ENCODE measurements at places on chromosomes 5 and 9.

- DNase-seq, result peak; percentile 31
Measured at GRCh38 chr9:22469928-22470544, 23.4 kb downstream of the DMRTA1 start.

GRCh38 chr9:89171693-89172092 lies 6.9 kb downstream of the SHC3 start:
- DNase-seq, result no peak

GRCh38 chr9:126506361-126507317 lies 107.1 kb upstream of the LMX1B start:
- no peak for DNase-seq

DNA sequence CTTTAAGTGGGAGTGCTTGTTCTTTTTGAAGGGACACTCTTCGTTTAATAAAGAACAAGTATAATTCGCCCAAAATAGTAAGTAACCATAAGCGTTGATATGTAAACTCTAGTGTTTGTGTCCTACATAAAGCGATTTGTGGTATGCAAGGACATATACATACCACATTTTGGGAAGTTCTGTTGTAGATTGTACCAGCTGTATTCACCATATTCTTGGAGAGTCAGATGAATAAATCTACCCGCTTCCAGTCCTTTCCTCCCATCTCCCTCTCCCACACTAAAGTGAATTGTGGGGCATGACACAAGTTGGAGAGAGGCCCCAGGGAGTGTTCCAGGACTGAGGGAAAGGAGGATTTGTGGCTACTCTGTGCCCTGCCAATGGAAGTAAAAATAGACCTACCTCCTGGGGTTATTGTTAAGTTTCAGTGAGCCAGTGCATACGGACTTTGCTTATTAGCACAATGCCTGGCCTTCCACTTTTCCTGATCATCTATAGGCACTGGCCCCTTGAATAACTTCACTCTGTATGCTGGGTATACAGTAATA lies 40.6 kb downstream of the ARHGAP26 start:
- DNase-seq, result no peak

DNA sequence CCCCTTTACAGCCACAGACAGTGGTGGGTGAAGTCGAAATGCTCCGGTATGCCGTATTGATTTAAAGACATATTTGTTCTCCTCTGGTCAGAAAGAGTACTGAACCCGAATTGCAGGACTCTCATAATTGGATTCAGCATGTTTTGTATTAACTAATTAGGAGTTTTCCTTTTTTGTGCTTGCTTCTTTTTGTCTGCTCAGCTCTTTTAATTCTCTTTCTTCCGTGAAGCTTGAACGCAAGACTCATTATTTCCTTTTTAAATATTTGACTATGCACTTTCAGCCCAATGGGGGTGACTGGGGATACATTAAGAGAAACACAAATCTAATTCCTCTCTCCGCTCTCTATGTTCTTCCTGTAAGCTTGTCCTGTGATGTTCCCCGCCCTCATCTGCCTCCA lies 246.6 kb upstream of the IRX2 start:
- no peak for DNase-seq

- no peak for DNase-seq
Measured at GRCh38 chr5:59366784-59367183, 526.7 kb downstream of the PDE4D start.

DNA sequence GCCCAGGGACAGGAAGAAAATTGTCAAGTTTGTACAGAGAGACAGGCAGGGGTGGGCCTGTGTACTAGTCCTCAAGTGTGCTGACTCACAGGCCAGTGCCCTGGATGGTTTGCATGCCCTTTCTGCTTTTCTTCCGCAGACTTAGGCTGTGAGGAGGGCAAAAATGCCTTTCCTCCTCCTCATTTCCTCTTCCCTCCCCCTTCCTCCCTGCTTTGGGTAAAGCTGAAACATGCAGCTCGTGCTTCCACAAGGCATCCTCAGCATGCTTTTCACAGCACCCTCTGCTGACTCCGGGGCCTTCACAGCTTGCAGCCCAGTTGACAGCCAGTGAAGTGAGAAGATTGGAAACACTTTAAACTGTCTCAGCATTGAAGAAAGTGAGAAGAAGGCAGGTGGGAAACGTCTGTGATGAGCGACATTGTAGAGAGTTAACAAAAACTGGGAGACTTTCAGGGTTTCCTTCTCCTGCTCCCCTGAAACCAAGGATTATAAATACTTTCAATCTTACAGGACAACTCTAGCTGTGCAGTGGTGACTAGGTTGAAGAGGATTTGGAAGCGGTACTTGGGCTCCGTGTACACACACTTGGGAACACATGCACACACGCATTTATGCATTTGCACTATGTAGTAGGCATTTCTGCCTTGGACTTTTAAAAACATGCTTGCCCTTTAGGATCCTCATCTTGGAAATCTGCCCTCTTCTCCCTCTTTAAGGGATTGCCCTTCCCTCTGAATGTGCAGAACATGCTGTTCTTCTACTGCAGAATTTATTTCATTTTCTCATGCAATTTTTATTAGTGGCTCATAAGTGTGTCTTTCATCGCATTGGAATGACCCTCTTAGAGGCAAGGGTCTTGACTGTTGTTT lies 138.8 kb downstream of the GRIA1 start:
- peak; percentile 95 for DNase-seq

DNA sequence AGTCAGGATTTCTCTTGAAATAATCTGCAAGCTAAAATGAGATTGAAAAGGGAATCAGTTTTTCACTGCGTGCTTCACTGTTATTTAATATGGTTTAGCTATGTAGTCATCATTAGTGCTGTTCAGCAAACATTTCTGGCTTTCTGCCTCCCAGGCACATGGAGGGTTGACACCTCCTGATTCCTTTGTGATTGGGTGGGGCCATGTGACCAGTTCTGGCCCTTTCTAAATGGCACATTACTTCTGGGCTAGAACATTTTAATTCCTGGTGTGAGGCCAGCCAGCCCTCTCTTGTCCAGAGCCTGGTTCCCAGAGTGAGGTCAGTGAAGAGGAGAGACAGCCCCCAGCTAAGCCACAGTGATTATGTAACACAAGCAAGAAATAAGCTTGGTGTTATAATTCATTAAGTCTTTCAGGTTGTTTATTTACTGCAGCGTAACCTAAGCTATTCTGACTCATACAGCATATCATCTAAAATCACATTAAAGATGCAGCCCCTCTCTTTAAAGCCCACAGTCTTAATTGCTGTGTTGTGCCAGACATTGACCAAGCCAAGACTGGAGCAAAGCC lies 17.4 kb upstream of the ARSI start:
- peak; percentile 98 for DNase-seq

DNA sequence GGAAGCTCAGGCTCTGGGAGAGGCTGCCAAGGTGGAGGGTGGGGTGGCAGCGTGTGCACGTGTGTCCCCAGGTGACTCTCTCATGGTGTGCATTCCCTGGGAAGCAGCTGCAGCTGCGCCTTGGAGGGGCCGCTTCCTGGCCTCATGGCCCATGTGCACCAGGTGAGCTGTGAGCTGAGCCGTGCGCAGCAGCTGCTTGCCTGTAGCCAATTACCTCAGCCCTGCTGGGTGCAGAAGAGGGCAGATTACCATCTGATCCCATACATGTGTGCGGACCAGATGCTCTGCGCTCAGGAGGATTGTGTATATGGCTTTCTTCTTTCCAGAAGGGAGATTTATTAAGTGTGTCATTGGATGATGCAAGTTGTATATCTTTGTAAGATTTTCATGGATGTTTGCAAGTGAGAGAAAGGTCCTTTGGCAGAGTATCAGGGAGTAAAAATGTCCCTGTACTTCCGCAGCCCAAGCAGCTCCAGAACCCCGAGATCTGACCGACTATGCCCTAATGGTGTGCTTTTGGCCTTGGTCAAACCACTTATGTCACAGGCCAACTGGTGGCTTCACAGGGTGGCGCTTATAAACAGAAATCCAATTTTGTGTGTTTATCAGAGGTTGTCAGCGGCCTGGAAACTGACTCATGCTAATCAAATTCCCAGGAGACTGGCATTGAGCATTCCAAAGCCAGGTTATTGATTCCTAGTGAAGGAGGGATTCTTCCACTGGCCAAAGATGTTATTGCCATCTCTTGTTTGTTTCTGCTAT lies 229.3 kb downstream of the GOLPH3 start:
- DNase-seq, result peak; percentile 66

- peak; percentile 99 for DNase-seq
Measured at GRCh38 chr5:38695021-38695958, 138.8 kb upstream of the LIFR start.

GRCh38 chr9:132283863-132284262 lies 70.9 kb downstream of the SETX start:
- no peak for DNase-seq

DNA sequence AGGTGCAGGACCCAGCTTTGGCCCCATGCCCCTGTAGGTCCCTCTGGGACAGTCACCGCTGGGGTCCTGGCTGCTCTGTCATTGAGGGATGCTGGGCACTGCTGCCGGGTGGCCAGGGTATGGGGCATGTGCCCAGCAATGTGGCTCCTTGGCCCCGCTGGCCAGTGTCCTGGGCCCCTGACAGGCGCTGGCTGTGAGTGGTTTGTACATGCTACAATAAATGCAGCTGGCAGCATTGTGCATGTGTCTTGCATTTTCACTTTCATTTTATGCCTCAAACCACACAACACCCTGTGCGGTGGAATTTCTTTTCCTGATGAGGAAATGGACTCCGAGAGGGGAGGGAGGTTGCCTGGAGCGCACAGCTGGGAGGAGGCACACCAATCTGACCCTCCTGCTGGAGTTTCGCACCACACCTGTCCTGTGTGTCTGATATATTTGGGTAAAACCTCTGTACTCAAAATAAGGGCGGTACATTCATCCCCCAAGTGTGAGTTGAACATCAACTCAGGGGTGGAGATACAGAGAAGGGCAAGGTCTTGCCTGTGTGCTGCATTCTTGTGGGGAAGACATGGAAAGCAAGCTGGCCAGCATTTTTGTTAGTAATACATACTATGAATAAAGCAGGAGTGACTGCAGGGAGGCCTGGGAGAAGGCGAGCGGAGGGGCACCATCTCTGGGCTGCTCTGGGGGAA lies 11.7 kb downstream of the TSPAN17 start:
- DNase-seq, result peak; percentile 77

DNA sequence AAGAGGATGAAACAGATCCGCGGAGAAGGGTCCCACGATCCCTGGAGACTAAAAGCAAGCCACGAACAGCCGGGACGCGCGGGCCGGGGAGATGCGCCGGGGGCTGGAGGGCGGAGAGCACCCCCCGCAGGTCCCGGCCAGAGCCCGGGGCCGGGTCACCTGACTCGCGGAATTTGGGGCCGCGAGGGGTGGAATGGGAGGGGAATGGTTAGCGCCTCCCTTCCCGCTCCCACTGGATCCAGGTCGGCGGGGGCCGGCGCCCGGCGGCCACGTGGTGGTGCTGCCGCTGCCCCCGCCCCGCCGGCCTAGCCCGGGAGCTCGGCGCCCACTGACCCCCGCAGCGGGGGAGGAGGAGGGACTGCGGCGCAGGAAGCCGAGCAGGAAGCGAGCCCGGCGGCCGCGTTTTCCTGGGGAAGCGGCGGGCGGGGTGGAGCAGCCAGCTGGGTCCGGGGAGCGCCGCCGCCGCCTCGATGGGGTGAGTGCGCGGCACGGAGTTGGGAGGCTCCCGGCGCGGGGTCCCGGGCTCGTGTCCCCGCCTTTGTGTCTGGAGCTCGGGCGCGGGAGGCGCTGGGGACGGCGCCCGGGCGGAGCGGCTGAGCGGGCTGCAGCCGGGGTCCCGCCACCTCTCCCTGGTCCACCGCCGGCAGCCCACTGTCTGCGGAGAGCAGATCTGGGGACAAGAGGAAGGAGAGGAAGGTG lies at the start of gene RAI14:
TSS of gene RAI14 (plus strand) at position 328 of the 699 bp plus-strand sequence. CDS start 30,592 bp downstream, outside the sequence.
- peak; percentile 89 for DNase-seq

DNA sequence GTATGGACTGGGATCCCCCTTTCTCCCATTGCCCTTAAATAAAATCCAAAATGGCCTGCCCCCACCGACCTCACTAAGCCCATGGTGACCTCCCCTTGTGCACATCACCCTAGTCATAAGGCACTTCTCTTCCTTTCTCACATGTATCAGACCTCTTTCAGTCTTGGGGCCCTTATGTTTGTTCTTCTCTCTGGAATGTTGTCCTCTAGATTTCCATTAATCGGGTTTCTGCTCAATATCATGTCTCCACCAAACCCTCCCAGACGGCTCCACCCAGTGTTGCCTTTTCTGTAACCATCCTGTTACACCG lies 196.3 kb downstream of the ERCC6L2 start:
- no peak for DNase-seq

GRCh38 chr5:139752506-139753473 lies 42.8 kb upstream of the PSD2 start:
- no peak for DNase-seq

DNA sequence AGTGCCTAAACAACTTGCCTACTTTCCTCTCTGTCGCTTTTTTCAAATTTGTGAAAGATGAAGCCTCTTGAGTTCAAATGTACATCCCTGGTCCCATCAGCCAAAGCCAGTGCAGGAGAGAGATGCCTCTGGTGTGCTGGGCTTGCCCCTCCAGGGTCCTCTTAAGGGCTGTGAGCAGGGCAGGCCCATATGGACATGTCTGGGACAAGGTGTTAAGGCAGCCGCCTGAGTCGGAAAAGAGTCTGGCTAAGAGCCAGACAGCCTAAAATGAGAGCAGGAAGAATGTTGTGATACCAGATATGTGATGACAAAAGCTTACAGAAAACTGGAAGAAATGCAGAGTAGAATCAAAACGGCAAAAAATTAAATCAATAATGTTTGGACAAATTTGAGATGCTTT lies 72.5 kb downstream of the APTX start:
- DNase-seq, result no peak

DNA sequence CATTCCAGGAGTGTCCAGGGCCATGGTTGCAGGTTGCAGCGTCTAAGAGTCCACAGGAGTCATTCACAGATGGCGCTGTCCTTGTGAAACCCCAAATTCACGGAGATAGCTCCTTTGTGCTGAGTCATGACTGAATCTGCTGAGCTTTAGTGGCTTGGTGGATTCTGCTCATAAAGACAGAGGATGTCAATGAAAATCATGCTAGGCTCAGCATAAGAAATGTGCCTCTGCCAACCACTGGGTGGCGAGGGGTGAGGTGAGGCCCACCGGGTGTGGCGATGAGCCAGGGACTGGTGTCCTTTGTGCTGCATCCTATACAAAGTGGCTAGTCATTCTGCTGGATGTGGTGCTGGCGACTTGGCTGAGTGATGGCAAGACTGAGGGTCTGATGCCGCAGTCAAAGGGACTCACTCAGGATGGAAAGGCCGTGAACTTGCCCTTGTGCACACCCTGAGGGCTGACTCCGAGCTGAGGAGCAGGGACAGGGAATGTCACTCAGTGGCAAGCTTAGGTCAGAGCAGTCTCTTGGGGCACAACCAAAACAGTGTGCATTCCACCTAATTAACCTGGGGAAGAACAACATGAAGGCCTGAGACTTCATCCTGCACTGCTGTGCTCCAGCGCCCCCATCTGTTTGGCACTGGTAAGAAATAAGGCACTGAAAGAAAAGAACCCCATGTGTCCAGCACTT lies 71.5 kb downstream of the DAP start:
- peak; percentile 62 for DNase-seq

GRCh38 chr5:90334741-90335140 lies 74.8 kb downstream of the CETN3 start:
- DNase-seq, result no peak

Data from fibroblast of villous mesenchyme (primary cell).